ENCODE measurements at places on chromosomes 6 and 20. TPM values are rescaled to one million over a fixed set of nuclear protein-coding genes. Genes with fewer than 3 reads are reported as not detected.

FLRT3 gene
- 10.8 TPM for polyA plus RNA-seq

PHACTR1 gene
- 0.43 TPM for polyA plus RNA-seq

SCUBE3 gene
- 0.29 TPM for polyA plus RNA-seq

OTOR gene
- not detected for polyA plus RNA-seq

SYCP2L gene
- polyA plus RNA-seq: 0.02 TPM

NRSN1 gene
- polyA plus RNA-seq: not detected

HLA-DRA gene
- 0.99 TPM for polyA plus RNA-seq

MDFI gene
- not detected for polyA plus RNA-seq

RIMS1 gene
- 1.1 TPM for polyA plus RNA-seq

SLC13A3 gene
- polyA plus RNA-seq: 2.3 TPM

THEMIS gene
- polyA plus RNA-seq: not detected

WFDC2 gene
- polyA plus RNA-seq: not detected

JAG1 gene
- polyA plus RNA-seq: 16.3 TPM

CLIC5 gene
- not detected for polyA plus RNA-seq

ENPP5 gene
- 1.4 TPM for polyA plus RNA-seq
